Activated CD8-positive, alpha-beta memory T cell treated with anti-CD3 and anti-CD28 coated beads for 1 hour (primary cell): ENCODE measurements at places on chromosomes 13 and 19.

- DNase-seq, result no peak
Observed at GRCh38 chr13:89565476-89566100, 1781.9 kb upstream of the MIR17HG start.

GRCh38 chr13:102584434-102584833 lies 12.4 kb upstream of the TPP2 start:
- DNase-seq, result no peak

DNA sequence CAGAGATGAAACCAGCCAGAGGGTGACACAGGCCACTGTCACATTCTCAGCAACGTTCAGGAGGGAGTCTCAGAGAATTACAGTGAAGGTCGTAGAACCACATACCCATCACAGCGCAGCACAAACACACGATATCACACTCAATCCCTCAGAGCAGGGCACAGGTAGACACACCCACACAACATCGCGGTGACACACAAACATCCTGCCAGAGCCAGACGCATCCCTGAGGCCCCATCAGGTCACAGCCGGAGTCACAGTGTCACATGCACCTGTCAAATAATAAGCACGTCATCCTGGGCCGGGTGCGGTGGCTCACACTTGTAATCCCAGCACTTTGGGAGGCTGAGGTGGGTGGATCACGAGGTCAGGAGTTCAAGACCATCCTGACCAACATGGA lies 17.5 kb downstream of the ELAVL3 start:
- DNase-seq, result no peak

DNA sequence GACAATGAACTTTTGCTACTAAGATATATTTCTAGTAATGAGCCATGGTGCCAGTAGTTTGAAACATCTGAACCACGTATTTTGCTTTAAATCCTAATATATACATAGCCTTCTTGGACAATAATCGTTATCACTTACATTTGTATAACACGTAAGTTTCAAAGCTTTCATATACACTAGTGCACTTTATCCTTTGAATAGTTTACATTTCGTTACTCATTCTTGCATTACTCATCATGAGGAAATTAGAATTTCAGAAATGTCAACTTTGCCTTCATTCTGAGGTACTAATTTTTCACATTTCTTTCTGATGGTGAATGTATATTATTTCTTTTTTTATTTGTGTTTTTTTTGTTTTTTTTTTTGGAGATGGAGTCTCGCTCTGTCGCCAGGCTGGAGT lies 5.8 kb downstream of the KBTBD7 start:
- no peak for DNase-seq

- DNase-seq, result no peak
Observed at GRCh38 chr13:29959086-29959485, 108.7 kb upstream of the UBL3 start.

GRCh38 chr19:54916822-54917221 lies 10.9 kb downstream of the NCR1 start:
- no peak for DNase-seq

DNA sequence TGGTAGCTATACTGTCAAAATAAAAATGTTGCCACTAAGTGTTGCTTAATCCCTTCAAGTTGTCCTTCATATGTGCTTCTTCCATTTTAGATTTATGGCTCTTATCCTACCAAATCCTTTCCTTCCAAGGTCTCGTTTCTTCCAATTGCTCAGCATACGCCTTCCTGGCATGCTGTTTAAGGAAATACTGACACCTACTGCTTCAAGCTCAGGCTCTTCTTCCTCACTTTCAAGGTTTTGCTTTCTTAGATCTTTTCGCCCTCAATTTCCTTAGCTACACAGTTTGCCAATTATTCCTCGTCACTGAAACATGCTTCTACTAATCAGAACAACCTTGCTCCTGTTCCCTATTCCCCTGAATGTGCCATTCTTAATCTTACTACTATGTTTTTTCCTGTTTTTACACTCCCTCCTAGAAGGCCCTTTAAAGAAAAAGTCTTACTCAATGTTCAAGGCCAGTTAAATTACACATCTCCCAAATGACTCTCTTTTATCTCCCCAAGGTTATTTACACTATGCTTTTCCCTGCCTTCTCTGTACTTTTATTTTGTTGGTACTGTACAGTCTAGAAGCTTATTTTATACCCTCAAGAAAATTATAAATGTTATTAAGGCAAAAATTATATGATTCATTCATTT lies 343.1 kb downstream of the MZT1 start:
- DNase-seq, result no peak

DNA sequence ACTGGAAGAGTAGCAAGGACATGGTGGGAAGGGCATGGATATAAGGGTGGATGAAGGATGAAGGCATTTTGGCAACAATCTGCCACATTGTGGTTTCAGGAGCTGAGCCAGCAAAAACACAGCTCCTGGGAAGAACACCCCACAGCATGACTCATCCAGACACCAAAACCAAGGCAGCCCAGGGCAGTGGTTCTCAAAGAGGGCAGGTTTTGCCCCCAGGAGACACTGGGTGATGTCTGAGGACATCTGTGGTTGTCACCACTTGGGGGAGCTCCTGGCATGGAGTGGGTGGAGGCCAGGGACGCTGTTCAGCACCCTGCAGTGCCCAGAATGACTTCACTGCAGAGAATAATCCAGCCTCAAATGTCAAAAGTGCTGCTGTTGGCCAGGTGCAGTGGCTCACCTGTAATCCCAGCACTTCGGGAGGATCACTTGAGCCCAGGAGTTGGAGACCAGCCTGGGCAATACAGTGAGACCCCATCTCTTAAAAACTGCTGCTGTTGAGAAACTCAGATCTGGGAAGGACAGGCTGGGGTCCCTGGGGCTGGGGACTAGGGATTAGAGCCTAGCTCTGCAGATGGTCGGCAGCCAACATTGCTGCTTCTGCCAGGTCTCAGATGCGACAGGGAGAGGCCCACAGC lies 16.1 kb downstream of the ZFR2 start:
- no peak for DNase-seq

DNA sequence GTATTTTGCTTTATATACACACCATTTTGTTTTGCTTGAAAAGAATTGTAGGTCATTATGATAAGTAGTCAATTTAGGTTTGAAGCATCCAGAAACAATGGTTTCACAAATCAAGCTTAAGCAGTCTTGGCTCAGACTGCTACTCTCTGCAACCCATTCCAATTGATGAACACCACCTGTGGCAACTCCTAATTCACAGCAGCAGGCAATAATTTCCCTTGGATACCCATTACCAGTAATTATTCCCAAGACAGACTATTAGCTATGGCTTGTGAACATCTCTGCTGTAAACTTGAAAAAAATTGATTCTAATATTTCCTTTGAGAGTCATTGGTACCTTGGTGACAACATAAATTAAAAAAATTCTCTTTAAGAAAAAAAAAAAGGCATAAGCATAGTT lies 299.3 kb upstream of the SLITRK6 start:
- no peak for DNase-seq

DNA sequence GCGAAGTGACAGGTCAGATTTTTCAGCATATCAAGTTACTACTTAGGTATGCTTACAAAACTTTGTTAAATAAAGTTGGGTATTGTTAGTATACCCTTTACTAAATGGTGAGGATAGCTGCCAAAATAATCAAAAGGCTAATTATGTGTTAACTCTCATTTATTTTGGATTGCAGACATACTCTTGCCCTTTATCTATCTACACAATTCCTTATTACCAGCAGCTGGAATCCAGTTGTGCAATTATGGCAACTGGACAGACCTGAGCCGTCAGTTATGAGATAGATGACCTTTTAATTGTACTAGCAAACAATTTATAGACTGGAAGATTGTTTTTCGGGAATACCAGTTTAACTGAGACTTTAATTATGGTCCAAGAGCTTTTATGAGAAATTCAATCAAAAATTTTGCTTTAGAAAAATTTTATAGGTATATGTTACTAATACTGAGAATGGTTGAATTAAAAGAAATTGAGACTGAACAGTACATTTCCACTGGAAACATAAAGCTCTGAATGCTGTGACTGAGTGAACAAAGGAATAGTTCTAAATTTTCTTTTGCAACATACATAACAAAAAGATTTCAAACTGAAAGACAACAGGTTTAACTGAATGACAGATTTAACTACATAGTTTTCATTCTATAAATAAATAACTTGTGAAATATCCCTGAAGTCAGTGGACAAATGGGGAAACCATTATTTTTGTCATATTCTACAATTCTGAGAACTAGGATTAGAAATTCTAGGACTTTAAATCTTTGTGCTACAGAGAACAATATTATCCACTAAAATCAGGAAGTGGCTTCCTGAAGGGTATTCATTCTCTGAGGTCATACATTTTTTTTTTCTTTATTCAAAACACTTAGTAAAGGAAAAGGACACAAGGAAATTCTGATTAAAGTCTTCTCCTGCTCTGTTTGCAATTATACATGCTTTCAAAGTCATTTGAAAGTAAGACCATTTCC lies 97.4 kb downstream of the ZC3H13 start:
- no peak for DNase-seq

DNA sequence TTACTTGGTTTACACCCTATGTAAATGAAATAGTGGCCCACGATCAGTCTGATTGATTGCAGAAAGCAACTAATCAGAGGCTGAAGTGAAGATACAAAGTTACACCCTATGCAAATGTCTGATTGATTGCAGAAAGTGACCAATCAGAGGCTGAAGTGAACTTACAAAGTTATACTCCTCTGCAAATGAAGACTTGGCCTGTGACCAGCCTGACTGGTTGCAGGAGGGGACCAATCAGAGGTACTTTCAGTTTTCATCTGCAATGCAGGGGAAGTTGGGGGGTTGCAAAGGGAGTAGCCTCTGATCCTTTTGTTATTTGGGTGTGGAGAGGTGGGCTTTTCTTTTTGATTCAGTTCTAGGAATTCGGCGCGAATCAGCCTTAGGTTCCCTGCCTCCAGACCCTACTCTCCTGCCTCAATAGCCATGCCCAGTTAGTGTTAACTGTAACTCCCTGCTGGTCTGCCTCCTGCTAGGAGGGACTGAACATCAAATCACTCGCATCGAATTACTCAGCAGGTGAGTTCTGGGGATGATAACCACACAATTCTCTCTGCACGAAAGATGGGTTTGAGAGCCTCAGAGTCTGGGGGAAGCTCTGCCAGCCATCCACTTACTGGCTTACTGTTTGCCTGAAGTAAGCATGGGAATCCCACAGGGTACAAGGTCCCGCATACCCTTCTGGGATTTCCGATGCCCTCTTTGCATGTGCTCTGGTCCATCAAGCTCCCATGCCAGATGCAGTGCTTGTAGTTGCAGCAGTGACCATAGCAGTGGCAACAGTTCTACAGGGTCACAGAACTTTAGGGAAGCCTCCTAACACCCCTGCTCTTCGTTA lies 7.5 kb downstream of the ARL11 start:
- no peak for DNase-seq

GRCh38 chr19:20471431-20471830 lies 94.2 kb downstream of the ZNF737 start:
- DNase-seq, result no peak

- no peak for DNase-seq
Observed at GRCh38 chr19:19262190-19263057, 10.7 kb downstream of the TM6SF2 start.

GRCh38 chr19:52138983-52139251 lies 821 bp downstream of the ZNF616 start:
- no peak for DNase-seq

DNA sequence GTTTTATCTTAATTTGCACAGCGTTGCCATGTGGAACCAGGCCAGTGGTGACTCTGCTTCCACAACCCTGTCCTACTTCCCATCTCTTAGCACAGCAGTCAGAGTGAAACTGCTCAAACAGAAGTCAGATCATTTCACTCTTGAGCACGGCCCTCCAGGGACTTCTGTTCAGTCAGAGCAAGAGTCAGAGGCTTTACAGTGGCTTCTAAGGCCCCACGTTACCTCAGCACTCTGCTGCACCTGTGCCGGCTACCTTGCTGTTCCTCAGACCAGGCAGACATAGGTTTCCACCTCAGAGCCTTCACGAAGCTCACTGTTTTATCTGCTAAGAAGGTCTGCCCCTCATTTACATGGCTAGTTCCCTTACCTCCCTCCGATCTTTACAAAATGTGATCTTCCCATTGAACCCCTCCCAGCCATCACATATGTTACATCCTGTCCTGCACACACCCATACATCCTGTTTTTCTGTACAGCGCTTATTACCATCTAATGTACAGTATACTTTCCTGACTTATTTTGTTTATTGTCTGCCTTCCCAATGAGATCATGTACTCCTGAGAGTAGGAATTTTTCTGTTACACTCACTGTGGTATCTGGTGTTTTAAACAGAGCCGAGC lies 41.6 kb downstream of the TM9SF2 start:
- DNase-seq, result no peak

DNA sequence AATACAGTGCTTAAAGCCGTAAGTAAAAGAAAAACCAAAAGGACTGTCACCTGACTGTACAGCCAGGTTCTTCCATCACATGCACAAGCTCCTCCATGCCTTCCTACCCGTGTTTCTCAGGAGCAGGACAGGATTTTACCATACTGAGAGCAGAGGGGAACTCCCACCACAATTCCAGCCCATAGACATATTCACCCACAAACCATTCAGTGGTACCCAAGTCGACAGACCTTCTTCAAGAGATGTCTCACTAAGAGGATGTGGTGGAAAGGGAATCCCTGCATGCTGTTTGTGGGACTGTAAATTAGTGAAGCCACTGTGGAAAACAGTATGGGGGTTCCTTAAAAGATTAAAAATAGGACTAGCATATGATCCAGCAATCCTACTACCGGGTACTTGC lies 66.9 kb upstream of the DOCK9 start:
- no peak for DNase-seq

- DNase-seq, result no peak
Observed at GRCh38 chr19:47998800-47999199, 4.4 kb downstream of the ELSPBP1 start.

GRCh38 chr13:108451121-108451520 lies 178.3 kb upstream of the MYO16 start:
- DNase-seq, result no peak

- DNase-seq, result peak; percentile 51
Observed at GRCh38 chr19:49333811-49334288, 1.4 kb upstream of the CD37 start.

DNA sequence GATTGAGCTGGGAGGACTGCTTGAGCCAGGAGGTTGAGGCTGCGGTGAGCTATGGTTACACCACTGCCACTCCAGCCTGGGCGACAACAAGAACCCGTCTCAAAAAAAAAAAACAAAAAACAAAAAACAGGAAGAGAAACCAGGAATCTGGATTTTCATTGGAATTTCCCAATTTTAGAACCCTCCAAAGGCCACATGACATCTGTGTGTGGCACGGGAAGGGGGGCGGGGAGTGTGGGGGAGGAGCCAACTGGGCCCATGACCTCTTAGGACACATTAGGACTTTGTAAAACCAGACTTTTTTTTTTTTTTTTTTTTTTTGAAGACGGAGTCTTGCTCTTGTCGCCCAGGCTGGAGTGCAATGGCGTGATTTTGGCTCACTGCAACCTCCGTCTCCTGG lies 21.2 kb upstream of the MYDGF start:
- no peak for DNase-seq

- DNase-seq, result peak; percentile 17
Observed at GRCh38 chr19:17830567-17831418, 9.5 kb upstream of the INSL3 start.

GRCh38 chr19:4060621-4061177 lies 6.0 kb downstream of the ZBTB7A start:
- DNase-seq, result no peak
